ENCODE measurements at places on chromosomes 5 and 9.

DNA sequence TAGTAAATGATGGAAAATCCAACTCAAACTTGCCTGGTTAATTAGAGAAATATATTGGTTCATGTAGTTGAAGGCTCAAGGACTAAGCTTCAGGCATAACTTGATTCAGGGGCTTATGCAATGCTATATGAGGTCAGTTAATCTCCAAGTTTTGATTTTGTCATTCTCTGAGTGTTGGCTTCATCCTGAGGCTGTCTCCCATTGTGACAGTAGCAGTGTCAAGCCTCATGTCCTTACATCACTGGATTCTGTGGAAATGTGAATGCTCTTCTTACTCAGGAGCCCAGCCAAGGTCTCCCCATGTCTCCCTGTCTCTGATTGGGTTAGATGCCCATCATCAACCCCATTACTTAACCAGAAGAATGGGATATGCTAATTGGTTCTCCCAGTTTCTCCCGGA, 44.4 kb upstream of the SNX2 start:
- DNase-seq = no peak

GRCh38 chr9:68755752-68756151, 50.7 kb downstream of the PIP5K1B start:
- no peak for DNase-seq

GRCh38 chr5:50445296-50445949, 4.3 kb upstream of the EMB start:
- peak; percentile 24 for DNase-seq

DNA sequence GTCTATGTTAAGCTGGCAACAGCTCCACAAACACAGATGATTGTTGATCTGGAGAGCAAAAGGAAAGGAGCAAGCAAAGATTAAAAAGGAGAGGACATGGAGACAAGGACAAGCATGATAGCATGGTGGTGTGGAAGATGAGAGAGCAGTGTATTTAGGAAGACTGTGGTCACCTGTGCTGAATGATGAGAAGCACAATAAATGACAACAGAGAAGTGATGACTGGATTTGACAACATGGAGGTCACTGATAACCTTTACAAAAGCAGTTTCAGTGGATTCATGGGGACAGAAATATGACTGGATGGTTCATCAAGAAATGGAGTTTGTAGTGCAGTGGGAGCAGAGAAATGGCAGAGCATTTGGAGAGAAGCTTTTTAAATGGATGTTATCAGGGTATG, 20.2 kb downstream of the TTC33 start:
- no peak for DNase-seq

DNA sequence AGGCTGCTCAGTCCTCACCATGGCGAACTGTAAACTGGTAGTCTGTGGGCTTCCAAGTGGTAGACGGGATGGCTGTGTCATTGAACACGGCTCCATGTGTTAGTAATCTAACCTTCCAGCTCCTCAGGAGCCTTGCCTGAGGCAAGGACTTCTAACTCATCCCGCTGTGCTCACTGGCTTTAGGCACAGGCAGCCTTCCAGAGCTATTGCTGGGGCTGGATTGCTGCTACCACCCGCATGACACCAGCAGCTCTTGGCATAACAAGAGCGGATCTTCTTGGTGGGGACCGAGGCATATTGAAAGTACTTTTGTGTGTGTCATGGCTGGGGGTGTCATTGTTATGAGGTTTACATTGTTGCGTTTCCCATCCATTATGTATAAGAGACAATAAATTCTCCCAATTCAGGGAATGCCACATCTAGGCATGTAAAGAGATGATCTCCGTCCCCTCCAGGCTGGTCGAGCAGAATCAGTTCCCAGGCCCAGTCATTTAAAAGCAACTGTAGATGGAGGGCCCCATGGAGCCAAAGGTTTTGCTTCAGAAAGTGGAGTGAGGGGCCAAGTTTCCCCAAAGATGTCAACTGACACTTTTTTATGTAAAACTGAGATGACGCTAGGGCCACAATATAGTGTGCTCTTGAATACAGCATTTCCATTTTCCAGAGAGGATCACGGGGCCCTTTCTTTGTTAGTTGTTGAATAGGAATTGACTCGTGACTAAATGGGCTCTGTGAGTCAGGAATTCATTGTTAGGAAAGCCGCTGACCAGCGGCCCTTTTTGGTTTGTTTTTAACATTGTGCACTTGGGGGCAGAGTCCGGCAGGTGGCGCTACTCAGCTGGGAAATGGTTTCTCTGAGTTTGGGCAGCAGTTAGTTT, 759.5 kb downstream of the TAF11L14 start:
- peak; percentile 64 for DNase-seq

GRCh38 chr9:97374811-97375210, 37.1 kb upstream of the TDRD7 start:
- DNase-seq = no peak

GRCh38 chr9:32590476-32590875, 17.5 kb upstream of the NDUFB6 start:
- no peak for DNase-seq

- no peak for DNase-seq
Measured at GRCh38 chr5:170520372-170520771, 16.6 kb downstream of the KCNIP1 start.

DNA sequence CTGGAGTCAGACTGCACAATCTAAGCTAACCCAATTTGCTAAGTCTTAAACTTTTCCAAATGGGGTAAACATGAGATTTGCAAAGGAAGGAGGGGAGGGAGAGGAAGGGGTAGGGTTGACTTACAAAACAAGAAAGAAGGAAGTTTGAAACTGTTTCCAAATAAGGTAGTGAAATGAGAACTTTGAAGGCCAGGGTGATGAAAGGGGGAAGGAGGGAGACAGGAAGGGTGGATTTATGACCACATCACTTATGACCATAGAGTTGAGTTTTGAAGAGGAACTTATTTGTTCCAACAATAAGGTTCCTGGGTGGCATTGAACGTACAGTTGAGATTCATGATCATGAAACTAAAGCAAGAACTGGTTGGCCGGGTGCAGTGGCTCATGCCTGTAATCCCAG, 72.5 kb upstream of the DAPK1 start:
- no peak for DNase-seq

GRCh38 chr9:116218399-116218798, 64.8 kb downstream of the PAPPA start:
- no peak for DNase-seq

DNA sequence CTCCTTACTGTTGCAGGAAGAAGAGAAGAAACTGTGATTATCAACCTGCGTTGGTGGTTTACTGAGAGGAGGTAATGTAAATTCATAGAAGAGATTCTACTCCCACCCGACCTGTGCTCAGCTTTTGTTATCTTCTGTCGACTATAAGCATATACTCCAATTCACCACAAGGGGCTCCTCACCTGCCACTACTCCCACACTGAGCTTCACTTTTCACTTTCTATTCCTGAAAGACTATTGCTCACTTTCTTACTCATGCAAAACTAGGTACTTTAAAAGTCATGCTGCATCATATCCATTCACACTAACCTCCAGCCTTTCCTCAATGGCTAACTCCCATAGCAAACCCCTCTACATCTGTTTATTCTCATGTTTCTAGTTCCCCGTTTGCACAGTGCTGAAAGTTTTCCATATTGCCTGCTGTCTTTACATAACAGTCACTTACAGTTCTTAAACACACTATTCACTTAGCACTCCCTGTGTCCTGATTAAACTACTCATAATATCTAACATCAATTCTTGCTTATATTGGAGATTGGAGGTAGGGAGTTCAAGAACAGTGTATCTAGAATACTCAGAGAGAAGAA, 1062.6 kb downstream of the NR2F1-AS1 start:
- no peak for DNase-seq

DNA sequence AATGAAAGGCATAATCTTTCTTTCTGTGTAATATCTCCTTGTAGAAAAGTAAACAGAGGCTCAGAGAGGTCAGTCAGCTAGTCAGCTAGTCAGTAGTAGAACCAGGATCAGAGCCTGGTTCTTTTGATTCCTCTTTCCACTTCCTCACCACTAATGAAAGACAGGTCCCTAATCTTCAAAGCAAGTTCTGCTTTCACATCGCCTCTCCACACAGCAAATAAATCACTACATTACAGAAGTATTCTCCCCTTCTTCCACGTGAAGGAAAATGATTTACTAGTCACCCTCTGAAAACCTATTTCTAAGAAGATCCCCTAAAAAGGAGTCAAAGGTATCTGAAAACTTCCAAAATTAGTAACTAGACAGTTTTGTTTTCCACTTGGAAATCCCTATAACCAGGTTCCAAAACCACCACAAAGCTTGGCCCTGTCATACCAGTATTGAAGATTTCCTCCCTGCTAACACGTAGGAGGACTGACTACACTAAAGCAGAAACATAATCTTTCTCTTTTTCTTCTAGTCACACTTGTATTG, 140.5 kb upstream of the TARS1 start:
- DNase-seq = peak; percentile 9

GRCh38 chr5:65199993-65200675, 281.6 kb downstream of the ADAMTS6 start:
- no peak for DNase-seq

GRCh38 chr5:98794414-98795080, 21.1 kb downstream of the RGMB start:
- DNase-seq = no peak

- DNase-seq = no peak
Measured at GRCh38 chr9:119369680-119370366, 588 bp upstream of the BRINP1 start.

DNA sequence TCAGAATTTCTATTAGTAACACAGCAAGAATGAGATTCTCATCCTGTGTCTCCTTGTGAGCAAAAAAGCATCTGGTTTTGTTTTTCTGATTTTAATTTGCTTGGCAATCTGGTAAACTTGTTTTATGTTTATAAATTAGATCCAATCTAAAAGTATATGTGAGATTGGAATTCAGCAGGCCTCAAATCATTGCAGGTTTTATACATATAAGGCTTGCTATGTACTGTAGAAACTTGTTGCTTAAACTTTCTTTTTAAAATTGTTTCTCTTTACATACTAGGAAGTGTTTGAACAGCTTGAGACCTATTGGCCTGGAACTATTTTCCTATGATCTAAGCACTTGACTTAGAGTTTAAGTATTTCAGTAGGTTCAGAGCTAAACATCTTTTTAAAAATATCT, 1037.8 kb downstream of the NR2F1-AS1 start:
- DNase-seq = no peak

DNA sequence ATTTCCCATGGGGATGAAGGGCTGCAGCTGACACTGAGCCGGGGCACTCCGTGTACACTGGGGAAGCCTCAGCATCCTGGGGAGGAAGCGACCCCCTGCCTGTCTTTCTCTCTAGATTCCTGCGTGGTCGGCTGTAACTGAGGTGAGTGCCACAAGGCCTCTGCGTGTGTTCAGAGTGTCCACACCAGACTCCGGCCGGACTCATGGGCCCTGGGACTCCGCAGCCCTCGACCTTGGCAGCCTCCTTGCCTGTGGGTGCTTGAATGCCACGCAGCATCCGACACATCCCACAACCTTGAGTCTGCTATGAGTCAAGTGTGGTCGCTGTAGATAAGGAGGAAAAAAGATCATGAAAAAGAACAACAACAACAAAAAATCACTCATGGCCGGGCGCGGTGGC, 23.4 kb downstream of the PAEP start:
- DNase-seq = no peak

- DNase-seq = no peak
Measured at GRCh38 chr5:68745448-68745847, 348.4 kb upstream of the SLC30A5 start.

- DNase-seq = no peak
Measured at GRCh38 chr5:149871471-149871870, 73.1 kb downstream of the PDE6A start.

DNA sequence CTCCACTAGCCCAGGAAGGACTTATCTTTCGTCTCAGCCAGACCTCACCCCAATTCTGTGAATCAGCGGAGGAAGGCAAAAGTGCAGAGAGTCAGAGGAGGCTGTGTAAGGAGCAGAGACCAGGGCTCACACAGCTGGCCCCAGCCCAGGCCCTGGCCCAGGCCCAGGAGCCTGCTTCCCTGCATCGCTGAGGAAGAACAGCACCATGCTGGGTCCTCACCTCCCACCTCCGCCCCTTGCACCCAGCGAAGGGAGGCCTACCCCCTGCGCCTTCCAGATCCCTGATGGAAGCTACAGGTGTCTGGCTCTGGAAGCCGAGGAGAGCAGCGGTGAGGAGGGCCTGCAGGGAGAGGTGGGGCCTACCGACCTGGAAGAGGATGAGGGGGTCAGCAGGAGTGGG, 22.3 kb upstream of the SYNPO start:
- DNase-seq = no peak

GRCh38 chr5:108257996-108258395, 123.9 kb downstream of the FBXL17 start:
- no peak for DNase-seq

- no peak for DNase-seq
Measured at GRCh38 chr5:35470866-35471265, 146.8 kb upstream of the SPEF2 start.

DNA sequence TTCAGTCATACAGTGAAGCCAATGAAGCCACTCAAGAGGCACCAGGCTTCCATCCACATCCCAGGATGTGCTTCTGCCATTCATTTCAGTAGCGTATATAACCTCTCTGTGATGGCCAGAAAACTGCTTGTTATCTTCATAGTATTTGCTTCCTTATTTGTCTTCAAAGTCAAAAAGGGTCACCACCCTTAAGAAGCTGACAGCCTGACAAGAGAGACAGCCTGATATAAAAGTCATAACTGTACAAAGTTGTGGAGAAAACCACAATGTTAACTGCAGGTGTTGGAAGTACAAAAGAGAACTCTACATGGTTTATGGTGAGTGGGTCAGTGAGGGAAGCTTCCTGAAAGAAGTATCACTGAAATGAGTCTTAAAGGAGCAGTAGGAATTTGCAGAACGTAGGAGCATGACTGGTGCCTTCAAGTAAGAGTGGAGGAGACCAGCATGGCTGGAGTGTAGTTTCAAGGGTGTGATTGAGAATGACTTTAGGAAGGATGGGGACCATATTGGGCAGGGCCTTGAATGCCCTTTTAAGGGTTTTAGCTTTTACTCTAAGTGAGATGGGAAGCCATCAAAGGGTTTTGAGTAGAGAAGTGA, 33.7 kb downstream of the NIM1K start:
- no peak for DNase-seq

- no peak for DNase-seq
Measured at GRCh38 chr5:139092741-139093343, 105.3 kb downstream of the SIL1 start.

GRCh38 chr9:17928228-17928627, 349.4 kb downstream of the SH3GL2 start:
- no peak for DNase-seq

GRCh38 chr5:114118511-114118910, 243.4 kb upstream of the KCNN2 start:
- DNase-seq = no peak

DNA sequence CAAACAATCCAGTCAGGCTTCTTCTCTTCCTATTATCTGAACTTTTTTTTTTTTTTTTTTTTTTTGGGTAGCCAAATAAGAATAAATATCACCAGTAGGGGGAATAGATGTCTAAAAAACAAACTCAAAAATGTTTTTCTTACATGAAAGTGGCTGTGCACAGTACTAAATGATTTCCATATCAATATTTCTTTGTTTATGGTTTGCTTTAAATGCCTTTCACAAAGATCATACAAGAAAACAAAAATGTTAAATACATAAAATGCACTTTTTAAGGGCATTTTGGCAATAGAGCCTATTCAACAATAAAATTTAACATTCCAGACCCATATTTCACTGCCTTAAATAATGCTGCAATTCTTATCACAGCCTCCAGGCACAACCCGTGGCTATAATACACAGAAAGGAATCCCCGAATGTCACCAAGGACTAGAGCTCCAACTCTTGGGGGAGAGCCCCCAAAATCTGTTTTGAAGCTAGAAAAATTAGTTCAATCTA, 91.1 kb upstream of the TBCA start:
- no peak for DNase-seq

GRCh38 chr5:148645527-148645926, 8.8 kb downstream of the HTR4 start:
- DNase-seq = no peak

- DNase-seq = no peak
Measured at GRCh38 chr9:130107955-130108354, 54.2 kb downstream of the GPR107 start.
